ENCODE measurements at places on chromosomes 5 and 9.

- no peak for DNase-seq
Observed at GRCh38 chr9:86535406-86535915, 181.3 kb upstream of the TUT7 start.

- peak; percentile 2 for DNase-seq
Observed at GRCh38 chr9:104494808-104495207, 9.3 kb upstream of the OR13F1 start.

DNA sequence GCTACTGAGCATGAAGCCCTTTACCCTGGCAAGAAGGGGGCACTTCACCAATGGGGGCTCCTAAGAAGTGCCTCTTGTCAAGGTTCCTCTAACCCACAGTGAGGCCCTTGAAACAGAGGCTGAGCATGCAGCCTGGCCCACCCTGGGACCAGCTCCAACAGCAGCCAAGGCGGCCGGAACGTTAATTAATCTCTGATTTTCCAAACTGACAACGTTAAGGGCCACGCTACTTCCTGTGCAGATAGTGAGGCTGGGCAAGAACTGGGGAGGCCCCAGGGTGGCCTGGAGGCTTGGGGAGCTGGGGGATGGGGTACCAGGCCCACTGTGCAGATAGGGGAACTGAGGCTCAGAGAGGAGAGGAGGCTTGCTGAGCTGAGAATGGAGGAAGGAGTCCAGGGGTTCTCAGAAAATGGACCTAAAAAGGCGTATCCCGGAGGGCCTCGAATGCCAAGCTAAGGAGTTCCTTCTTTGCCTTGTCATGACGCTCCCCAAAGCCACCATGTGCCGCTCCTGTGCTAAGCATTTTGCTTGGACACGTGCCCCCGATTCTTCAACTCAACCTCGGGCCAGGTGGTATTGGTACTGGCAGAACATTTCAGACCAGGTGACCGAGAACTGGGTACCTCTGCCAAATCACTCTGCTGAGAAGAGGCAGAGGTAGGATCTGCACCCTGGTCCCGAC is 72.0 kb upstream of the STXBP1 start:
- DNase-seq, result peak; percentile 51

- no peak for DNase-seq
Observed at GRCh38 chr5:35320029-35320428, 89.7 kb upstream of the PRLR start.

- peak; percentile 39 for DNase-seq
Observed at GRCh38 chr5:96292582-96293247, 140.3 kb downstream of the PCSK1 start.

DNA sequence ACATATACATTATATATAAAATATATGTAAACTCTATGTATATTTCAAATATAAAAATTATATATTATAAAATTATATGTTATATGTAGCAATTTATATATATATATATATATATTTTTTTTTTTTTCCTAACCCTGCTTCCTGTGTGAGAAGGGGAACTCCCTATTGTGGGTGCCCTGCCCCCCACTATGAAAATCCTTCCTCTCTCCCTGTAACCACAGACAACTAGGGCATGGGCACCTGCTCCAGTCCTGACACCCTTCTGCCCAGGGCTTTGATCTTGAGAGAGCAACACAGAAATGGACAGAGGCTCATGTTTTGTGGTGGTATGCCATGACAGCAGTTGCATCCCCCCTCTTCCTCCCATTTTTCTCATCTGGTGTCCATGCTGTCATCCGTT is 148.7 kb upstream of the IL12B start:
- DNase-seq, result no peak

- no peak for DNase-seq
Observed at GRCh38 chr5:1019001-1019905, 10.7 kb downstream of the NKD2 start.

GRCh38 chr5:153755913-153756500 is 265.5 kb downstream of the GRIA1 start:
- no peak for DNase-seq

DNA sequence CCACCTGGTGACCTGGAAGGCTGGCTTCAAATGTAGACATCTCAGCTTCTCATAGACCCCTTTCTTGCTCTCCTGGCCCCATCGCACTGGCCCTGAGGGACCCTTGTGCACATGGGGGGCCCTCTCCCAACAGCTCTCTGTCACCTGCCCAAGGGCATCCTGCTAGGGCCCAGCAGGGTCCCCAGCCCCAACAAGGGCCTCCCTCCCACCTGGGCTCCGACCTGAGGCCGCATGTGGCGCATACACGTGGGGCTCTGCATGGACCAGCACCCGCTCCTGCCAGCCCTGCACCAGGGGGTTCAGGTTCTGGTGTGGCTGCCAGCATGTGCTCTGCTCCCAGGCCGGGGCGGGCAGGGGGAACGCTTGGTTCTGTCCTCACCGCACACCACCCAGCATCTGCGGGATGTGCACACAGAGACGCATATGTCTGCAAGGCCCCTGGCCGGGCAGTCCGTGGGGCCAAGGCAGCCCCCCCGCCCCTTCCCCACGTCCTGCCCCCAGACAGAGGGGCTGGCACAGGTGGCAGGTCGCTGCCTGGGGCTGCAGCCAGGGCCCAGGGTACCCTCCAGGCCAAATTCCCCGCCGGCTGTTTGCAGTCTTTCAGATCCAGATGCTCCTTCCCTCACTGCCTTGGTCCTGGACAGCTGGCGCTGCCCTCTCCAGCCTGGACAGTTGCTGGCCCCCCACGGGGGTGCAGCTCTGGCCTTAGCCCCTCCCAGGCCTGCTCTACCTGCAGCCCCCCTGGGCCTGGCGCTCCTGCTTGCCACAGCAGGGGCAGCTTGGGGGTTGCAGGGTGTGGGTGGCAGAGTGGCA is 17.9 kb upstream of the NRARP start:
- DNase-seq, result no peak

DNA sequence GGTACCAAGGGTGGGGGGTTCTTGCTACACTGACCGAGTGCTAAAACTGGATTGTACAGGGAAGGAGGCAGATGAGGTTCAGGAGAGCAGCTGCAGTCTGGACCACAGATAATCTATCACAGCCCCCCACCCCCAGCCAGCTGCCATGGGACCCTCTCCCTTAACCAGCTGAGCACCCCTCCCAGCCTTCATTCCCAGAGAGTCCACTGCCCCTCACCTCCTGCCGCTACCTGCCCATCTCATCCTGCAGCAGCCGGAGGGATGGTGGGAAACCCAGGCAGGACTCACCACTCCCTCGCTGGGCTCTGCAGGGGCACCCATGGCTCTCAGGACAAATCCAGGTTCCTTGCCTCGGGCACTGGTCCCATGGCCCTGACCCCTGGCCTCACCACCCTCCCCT is 66.7 kb downstream of the MRPL36 start:
- DNase-seq, result no peak

- no peak for DNase-seq
Observed at GRCh38 chr5:68557162-68557936, 341.8 kb downstream of the PIK3R1 start.

DNA sequence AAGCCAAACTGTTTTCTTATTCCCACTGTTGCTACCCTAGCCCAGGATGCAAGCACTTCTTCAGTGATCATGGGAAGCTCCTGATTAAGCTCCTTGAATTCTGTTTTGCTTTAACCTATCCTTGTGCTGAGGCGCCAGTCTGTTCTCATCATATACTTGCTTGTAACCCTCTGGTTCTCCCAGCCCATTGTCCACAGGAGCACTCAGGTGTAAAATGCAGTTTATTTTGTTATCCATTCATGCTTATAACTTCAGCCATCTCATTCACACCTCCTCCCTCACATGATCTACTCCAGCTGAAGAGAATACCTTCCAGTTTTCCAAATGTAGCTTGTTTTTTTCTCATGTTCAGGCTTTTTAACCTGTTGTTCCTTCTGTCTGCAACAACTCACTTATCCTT is 402.1 kb upstream of the BRINP1 start:
- no peak for DNase-seq

- DNase-seq, result peak; percentile 59
Observed at GRCh38 chr5:31854181-31855133, 215.5 kb downstream of the PDZD2 start.

DNA sequence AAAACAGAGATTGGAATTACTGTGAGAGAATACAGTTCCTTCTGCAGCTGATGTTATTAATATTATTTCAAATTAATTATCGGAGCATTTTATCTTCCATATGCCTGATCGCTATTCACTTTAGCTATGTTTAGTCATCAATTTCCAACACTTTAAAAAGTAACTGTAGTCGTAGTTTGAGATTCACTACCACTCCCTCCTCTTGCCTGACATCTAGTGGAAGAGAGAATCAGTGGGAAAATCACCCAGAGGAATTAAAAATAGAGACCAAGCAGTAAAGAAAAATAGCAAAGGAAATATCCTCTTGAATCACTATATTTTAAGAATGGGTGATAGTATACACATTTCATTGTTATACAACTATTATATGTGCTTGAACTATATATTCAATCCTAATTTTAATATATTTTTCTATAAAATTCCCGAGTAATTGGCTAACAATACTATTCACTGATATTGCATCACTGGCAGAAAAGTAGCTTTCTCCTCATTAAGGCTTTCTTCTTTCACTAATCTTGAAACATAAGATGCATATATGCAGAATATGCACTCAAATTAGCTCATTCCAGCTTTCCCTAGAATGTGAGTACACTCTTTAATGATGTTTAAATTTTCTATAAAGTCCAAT is 708.7 kb downstream of the CDH9 start:
- DNase-seq, result no peak

- DNase-seq, result no peak
Observed at GRCh38 chr5:180689071-180689694, 39.8 kb upstream of the FLT4 start.

DNA sequence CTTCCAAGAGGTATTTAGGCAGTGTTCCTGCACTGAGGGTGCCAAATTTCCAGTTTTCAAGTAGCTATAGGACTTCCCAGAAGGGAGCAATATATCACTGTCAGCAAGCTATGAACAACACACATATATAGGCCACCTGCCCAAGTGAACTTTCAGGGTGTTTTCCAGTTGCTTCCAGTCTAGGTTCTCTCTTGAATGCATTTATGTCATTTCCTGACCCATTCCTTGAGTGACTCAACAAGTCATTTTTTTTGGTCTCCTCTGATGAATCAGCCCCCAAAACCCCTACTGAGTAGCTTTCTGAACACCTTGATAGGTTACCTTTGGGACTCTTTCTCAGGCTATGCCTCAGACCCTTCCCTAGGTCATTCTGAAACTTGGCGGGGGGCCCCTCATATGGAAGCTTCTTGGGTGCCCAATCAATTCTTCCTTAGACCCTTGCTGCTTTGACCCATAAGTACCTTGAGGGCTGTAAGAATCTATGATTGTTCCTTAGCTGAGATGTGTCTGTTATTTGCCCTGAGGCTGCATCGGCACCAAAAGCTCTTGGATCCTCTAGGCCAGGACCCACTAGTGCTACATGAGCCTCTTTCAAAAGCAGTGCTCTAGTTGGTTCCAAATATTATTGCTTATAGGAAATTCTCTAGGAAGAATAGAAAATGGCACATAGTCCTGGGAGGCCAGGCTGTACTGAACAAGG is 12.4 kb downstream of the DNAJB5 start:
- DNase-seq, result no peak

DNA sequence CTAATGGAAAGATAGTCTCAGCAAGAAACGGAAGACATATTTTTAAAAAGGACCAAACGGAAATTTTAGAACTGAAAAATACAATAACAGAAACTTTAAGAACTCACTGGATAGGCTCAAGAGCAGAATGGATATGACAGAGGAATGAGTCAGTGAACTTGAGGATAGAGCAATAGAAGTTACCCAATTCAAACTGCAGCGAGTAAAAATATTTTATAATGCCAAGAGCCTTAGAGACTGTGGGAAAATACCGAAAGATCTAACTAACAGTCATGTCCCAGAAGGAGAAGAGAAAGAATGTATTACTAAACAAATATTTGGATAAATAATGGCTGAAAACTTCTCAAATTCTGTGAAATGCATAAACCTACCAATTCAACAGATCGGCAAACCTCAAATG is 40.8 kb downstream of the ADAMTS2 start:
- peak; percentile 91 for DNase-seq

DNA sequence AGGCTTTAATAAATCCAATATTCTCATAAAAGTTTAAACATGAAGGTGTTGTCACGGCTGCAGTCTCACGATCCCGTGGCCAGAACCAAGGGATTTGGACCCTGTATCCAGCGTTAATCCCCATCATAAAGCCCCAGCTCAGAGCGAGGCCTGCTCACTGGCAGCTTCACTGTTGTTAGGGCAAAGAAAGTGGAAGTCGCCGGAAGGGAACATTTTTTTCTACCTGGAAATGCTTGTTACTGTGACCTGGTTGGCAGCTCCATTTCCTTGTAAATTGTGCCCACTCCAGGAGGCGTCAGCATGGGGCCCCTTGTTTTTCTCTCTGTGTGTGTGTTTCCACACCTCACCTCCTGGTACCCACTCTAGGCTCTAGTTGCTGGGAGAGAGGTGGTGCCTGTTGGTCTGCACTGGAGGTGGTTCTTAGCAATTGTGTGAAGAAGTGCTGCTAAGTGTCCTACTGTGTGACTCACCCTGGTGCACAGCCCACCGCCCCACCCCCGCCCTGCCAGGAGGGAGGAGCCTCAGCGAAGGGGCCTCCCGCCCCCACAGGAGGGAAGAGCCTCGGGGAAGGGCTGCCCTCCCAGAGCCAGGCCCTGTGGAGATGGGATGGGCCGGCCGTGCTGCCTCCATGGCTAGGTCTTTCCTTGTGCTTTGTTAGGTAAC is 105.1 kb downstream of the EHMT1 start:
- DNase-seq, result peak; percentile 65

DNA sequence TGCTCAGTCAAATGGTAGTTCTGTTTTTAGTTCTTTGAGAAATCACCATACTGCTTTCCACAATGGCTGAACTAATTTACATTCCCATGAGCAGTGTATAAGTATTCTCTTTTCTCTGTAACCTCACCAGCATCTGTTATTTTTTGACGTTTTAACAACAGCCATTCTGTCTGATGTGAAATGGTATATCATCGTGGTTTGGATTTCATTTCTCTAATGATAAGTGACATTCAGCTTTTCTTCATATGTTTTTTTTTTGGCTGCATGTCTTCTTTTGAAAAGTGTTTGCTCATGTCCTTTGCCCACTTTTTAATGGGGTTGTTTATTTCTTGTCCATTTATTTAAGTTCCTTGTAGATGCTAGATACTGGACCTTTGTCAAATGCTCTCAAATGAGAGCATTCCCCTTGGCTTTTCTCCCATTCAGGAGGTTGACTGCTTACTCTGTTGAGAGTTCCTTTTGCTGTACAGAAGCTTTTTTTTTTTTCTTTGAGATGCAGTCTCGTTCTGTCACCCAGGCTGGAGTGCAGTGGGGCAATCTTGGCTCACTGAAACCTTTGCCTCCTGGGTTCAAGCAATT is 58.7 kb upstream of the RGMB start:
- no peak for DNase-seq
